ENCODE measurements at places on chromosomes 5 and 9.

- DNase-seq: no peak
Observed at GRCh38 chr9:29176786-29177185, 1603.5 kb upstream of the C9orf72 start.

- DNase-seq: no peak
Observed at GRCh38 chr5:172830876-172831662, 3.0 kb upstream of the ERGIC1 start.

DNA sequence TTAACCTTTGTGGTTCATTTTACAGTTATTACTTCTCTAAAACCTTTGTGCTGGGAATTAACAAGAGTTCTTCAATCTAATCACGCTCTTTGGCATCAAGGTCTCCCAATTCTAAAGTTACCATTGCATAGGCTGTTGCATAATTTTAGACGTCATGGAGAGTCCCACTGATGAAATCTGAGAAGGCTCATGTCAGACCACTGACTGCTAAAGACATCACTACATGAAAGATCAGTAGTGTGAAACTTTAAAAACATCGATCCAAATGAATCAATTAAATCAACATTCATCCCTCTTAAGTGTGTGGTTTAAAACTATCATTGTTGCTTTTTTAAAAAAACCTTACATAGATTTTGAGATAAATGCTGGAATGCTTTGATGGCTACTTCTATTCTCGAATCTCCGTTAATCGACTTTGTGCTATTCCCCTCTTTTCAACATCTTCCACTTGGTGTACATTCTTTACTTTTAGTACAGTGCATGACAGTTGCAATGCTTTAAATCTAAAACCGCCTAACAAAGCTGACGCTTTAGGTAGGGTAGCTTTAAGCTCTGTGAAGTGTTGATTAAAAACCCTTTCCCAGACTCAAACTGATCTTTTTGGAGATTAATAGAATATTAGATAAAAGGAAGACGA is 33.6 kb downstream of the NR2F1 start:
- DNase-seq: no peak

DNA sequence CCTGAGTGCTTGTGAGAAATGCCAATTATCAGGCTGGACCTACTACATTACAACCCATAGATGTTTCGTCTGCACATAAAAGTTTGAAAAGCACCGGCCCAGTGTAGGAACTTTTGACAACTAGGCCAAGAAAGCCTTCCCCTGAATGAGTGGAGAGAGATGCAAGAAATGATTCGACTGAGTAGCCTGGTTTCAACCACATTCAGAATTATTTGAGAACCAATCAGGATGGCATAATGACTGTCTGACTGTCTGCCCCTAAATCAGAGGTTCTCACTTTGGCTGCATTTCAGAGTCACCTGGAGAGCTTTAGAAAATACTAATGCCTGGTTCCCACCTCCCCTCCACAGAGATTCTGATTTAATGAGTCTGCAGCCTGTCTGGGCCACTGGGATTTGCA is 61.1 kb downstream of the FRMD3 start:
- no peak for DNase-seq

DNA sequence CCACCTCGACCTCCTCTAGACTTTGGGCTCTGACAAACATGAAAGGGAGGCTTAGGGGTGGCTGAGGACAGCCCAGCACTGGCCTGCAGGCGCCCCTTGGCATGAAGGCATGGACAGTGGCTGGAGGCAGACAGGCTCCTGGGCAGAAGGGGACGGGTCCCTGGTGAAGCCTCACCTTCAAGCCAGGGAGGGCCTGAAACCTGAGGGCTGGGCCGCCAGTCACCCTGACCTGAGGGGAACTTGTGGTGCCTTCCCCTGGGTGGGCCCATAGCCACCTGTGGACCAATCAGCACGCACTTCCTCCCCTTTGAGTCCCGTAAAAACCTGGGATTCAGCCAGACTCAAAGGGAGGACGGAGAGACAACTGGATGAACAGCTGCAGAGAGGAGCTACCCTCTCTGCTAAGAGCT is 90.4 kb upstream of the PUM3 start:
- no peak for DNase-seq

DNA sequence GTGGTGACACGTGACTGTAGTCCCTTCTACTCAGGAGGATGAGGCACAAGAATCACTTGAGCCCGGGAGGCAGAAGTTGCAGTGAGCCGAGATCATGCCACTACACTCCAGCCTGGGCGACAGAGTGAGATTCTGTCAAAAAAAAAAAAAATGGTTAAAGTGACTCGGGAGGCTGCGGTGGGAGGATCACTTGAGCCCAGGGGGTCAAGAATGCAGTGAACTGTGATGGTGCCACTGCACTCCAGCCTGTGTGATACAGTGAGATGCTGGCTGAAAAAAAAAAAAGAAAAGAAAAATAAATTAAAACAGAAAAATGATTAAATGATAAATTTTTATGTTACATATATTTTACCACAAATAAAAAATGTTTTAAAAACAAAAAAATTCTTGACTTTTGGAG is 51.9 kb downstream of the KLF4 start:
- DNase-seq: no peak

DNA sequence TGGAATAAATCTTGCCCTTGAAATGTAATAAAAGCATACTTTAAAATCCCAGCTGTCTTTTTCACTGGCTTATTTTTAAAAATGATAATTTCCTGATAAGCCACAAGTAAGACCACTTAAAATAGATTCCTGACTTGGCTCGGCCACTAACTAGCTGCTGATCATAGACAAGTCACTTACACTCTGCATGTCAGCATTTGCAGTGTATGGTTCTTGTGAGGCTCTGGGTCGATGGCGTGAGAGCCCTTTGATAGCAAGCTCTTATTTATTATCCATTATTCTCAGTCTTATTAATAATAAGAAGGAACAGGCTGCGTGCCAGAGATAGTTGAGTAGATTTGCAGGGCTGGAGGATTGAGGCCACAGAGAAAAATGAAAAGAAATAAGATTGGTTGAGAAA is 110.7 kb upstream of the IL12B start:
- DNase-seq: no peak

- peak; percentile 81 for DNase-seq
Observed at GRCh38 chr9:93575796-93576257, 557 bp upstream of the PHF2 start.

DNA sequence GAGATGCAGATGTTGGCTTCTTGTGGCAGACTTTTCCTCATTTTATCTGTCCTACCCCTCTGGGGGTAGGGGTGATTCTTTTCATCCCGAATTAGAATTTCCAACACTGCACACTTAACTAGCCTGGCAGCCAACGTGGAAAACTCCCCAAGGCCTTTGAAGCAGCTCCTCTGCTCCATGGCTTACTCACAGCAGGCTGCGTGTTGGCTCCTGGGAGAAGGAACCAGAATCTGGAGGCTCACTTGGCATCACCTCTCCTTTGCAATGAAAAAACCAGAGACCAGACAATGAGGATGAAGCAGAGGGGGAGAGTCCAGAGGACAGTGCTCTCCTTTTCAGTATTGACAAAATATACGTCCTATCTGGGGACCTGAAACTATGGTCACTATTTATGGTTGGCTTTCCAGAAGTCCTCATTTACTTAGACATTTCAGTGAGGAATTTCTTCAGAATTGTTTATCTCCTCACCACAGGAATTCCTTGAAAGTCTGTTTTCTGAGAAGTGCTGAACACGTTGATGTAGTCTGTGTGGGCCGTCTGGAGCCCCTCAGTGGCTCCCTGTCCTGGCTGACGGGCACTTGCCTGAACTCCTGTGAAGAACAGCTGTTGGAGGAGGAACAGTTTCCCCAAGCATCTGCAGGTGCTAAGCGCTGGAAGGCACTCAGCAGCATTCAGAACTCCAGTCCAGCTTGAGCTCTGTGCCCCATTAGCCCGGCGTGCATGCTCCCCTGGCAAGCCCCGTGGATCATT is 231.3 kb downstream of the RFK start:
- DNase-seq: no peak

GRCh38 chr5:178348356-178349074 is 115.9 kb upstream of the PHYKPL start:
- DNase-seq: no peak

GRCh38 chr5:138369706-138370105 is 17.2 kb downstream of the KDM3B start:
- DNase-seq: no peak

- DNase-seq: no peak
Observed at GRCh38 chr9:137114613-137115393, at the start of gene DPP7. TSS of gene DPP7 (minus strand) at chr9:137114733. CDS start at chr9:137114713, 20 bp downstream.

GRCh38 chr9:128153947-128154695 is 4.9 kb downstream of the LCN2 start:
- no peak for DNase-seq

- DNase-seq: no peak
Observed at GRCh38 chr5:63089147-63089546, 510.5 kb downstream of the LRRC70 start.

GRCh38 chr9:99023231-99023630 is 79.5 kb downstream of the COL15A1 start:
- no peak for DNase-seq

DNA sequence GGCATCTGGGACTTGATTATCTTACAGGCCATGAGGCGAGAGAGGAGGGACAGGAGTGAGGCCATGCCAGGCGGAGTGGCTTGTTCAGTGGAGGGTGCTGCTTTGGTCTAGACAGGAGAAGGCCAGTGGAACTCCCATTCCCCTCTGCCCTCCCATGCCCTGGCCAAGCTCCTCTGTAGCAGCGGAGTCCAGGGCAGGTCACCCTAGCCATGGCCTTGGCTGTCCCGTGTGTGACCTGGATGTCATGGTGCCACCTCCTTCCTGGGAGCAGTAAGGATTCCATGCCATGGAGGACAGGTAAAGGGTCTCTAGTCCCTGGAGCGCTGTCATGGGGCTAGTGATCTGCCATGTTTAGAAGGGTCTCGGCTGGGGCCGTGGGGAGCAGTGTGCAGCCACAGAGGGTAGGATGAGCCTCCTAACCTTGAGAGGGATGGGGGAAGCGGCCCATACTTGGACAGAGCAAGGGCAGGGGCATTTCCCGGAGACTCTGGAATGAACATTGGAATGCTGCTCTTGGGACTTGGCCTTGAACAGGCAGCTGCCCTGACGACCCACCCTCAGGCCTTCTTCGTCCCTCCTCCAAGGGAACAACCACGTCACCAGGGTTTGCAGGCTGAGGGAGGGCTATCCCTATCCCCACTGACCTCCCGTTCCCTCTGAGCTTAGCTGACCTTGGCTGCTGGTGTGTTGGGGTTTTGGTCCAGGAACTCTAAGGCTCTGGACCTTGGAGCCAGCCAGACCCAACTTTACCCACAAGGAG is 100.4 kb downstream of the DAB2IP start:
- DNase-seq: no peak

DNA sequence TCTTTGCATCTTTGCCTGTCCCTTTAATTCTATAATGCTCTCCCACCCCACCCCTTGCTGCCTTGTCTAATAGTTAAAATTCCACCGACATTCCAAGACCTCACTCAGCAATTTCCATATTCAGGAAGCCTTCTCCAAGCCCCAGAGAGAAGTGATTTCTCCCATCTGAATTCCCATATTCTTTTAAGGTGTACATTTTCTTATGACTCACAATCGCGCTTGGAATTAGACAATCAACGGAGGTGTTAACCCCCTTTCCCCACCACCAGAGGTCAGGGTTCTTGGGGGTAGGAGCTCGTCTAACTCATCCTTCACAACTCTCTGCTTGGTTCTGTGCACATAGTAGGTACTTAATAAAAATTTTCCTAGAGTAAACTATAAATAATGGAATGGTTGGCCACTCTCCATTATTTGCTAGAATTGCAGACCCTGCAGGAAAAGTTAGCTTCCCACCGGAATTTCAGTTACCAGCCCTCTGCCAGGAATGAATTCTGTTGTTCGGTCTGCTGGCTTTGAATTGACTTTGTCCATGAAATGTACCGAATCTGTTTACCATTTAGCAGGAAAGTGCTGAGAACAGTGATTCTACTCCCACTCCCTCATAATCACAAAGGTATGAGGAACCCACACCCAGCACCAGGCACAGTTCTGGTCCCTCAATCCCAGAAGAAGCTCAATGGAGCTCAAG is 5.0 kb downstream of the KCNIP1 start:
- DNase-seq: no peak

DNA sequence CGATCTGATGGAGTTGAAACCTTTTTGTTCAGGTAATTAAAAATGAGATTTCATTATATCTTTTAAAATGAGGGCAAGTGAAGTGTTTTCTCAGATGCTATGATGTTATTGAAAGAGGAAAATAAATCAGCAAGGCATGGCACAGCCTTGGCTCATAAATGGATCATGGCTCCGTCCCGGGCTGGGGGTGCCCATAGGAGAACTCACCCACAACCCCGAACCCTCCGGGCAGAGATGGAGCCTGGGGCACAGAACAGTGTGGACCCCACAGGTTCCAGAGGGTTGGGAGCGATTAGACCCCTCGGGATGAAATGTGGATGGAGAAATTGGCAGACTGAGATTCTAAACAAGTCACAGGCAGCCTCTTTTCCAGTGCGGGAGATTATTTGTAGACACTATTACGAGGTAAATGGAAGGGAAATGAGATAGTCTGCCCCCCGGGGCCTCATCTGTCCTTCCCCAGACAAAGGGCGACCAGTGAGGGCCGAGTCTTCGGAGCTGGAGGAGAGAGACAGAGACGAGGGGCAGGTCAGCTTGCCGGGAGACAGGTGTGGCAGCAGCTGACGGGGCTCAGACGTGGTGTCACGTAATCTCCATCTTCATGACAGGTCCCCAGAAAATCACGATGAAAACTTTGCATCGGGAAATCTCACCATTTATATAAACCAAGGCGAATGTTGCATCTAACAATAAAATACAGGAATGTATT is 33.7 kb downstream of the NDUFS6 start:
- no peak for DNase-seq

- no peak for DNase-seq
Observed at GRCh38 chr9:100167915-100168654, 69.0 kb downstream of the INVS start.

GRCh38 chr5:2708751-2709150 is 42.7 kb downstream of the IRX2 start:
- no peak for DNase-seq

DNA sequence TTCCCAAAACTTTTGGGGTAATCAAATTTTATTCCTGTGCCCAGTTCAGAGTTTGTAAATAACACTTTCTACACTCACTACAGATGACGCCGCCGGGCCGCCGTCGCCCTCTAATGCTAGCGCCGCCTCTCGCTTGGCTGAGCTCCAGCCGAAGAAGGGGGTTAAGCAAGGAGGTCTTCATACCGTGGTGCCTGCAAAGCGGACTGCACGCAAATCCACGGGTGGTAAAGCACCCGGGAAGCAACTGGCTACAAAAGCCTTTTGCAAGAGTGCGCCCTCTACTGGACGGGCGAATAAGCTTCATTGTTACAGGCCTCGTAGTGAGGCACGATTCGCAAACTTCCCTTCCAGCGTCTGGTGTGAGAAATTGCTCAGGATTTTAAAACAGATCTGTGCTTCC is 280.4 kb downstream of the MEF2C start:
- no peak for DNase-seq

DNA sequence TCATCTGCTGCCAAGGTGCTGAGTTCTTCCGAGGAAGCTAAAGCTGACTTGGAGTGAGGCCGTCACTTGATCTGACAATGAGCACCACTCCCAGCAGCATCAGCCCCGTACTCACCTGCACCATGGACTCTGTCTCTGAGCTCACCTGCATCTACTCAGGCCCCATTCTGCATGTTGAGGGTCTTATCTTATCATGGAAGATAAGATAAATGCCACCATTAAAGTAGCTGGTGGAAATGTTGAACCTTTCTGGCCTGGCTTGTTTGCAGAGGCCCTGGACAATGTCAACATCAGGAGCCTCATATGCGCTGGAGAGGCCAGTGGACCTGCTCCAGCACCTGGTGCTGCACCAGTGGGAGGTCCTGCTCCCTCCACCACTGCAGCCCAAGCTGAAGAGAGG is 35.0 kb upstream of the HMGCS1 start:
- DNase-seq: no peak

GRCh38 chr5:16806711-16807546 is 129.2 kb downstream of the MYO10 start:
- no peak for DNase-seq

- no peak for DNase-seq
Observed at GRCh38 chr5:114099161-114099560, 262.7 kb upstream of the KCNN2 start.

Data from osteocyte (in vitro differentiated cells).